ENCODE measurements at places on chromosomes 2 and 18.
A peak's percentile ranks its signal among the peaks of the same experiment; 100 is the strongest.

DNA sequence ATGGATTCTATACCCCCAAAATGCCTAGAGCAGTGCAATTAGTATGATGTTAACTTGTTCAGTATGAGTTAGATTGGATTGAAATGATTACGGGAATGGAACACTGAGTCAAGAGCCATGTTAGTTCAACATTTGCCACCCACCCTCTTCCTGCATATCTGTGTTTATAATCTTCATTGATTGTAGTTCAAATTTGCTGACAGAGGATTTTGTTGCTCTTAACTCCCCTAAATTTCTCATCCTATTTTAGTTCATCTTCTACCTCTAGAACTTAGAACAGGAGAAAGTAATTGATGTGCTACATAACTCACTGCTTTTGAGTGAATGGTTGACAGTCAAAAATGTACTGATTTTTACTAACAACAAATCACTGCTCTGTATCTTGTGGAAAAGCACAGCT is 673.5 kb upstream of the NRXN1 start:
- DNase-seq, result no peak

GRCh38 chr2:241108271-241109209 is 6.5 kb upstream of the MTERF4 start:
- DNase-seq, result no peak

GRCh38 chr2:57899898-57900297 is 146.7 kb upstream of the VRK2 start:
- DNase-seq, result no peak

GRCh38 chr2:225108805-225109204 is 66.5 kb upstream of the DOCK10 start:
- DNase-seq, result no peak

- DNase-seq, result peak; percentile 52
These were observed 21.6 kb upstream of the SULT1C2 start for GRCh38 chr2:108267101-108267500.

- no peak for DNase-seq
These were observed 39.5 kb upstream of the FHL2 start for GRCh38 chr2:105438104-105438929.

- no peak for DNase-seq
These were observed 52.1 kb downstream of the CYRIA start for GRCh38 chr2:16613539-16614011.

GRCh38 chr18:76750917-76751890 is 71.2 kb upstream of the ZNF236 start:
- DNase-seq, result no peak

DNA sequence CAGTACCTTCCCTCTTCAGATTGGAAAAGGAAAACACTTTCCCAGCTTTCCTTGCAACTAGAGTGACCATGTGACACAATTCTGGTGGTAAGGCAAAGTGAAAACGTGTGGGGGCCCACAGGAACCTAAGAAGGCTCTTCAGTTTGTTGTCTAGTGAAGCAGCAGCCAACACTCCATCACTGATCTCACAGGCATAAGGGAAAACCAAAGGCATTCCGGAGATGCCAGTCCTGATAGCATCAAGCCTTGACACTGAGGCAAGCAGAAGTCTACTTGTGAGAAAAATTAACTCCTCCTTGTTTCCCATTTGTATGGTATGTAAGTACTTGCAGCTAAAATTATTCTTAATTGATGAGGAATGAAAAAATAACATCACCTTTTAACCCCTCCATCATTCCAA is 88.3 kb downstream of the ETAA1 start:
- DNase-seq, result no peak

DNA sequence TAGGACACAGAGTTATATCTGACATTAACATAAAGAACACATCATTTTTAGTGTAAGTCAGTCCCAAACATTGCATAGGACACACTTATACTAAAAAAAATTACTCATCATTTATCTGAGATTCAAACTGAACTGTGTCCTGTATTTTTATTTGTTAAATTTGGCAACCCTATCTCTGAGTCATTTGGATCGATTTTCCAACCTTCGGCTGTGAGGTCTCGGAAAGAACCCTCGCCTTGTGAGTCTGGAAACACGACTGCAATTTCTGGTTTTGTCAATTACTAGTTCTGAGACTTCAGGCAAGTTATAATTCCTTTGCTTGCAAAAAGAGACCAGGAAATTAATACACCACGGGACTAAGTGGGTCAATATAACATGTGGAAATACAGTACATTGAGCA is 14.0 kb downstream of the ATP8B1 start:
- no peak for DNase-seq

DNA sequence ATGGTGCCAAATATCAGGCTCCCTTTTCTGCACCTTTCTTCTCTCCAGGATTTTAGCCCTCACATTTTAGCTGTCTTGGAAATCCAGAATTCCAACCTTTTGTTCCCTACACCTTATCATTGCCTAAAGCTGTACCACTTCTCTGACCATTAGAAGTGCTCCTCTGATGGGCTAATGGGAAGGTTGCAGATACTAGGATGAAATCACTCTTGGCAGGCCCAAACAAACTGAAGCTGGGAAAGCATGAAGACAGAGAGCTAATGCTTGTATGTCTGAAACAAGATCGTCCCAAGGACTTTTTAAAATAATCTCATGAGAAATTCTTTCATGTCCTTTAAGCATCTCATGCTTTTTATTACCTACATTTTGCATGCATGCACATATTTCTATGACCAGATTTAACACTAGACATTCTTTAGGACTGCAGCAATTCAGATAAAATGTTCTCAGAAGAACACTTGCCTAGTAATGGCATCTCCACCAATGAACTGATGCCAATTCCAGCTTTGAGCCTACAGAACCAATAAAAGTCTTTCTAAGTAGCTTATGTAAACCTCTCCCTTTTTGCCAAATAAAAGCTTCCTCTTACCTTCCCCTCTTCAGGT is 98.4 kb upstream of the OSR1 start:
- no peak for DNase-seq

GRCh38 chr2:85170938-85171475 is 37.8 kb downstream of the TCF7L1 start:
- DNase-seq, result no peak

DNA sequence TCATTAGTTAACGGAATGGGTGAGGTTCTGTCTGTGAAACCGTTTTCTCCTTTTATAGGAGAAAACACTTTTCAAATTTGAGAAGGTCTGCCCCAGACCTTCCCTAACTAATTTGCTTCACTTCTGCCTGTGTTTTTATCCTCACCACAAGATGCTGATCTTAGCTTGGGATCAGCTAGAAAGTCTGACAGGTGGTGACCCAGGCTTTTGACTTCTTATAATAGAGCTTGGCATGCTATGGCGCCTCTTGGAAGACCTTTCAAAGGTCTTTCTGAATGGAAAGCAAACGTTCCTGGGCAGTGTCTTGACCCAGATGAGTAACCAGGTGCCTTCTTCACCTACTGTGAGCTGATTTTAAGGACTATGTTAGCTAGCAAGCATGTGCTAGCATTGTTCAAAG is 91.4 kb downstream of the LYPD6 start:
- DNase-seq, result no peak

GRCh38 chr18:27964811-27965210 is 212.1 kb downstream of the CDH2 start:
- DNase-seq, result no peak

DNA sequence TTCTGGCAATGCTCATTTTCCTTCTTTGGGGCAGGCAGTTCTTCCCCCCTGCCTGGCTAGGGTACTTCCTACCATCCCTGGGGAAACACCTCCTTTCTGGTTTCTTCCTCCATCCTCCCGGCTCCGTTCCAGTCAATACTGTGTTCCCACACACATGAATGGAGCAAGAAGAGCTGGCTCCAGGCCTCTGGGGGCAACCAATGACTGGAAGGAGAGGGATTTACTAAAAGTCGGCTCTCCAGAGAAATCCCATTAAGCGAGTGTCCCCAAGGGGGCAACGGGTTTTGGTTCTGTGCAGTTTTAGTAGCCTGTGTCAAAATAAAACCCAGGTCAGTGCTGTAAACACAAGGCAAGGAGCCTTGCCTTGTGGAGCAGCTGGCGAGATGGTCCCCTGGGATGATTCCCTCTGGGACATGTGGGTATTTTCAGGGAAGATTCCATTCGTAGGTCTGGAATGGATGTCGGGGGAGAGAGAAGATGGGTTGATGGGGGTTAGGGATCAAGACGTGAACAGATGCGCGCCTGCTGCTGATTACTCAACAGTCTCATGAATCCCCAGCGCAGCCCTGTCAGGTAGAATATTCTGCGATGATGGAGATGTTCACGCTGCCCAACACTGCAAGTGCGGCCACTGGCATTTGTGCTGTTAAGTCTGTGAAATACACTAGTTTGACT is 32.0 kb downstream of the EMILIN2 start:
- no peak for DNase-seq

- DNase-seq, result no peak
These were observed 557.3 kb downstream of the CNTNAP5 start for GRCh38 chr2:124582387-124582786.

GRCh38 chr2:229492034-229492433 is 220.9 kb upstream of the PID1 start:
- no peak for DNase-seq

GRCh38 chr2:234770031-234770506 is 181.7 kb upstream of the SH3BP4 start:
- DNase-seq, result no peak

DNA sequence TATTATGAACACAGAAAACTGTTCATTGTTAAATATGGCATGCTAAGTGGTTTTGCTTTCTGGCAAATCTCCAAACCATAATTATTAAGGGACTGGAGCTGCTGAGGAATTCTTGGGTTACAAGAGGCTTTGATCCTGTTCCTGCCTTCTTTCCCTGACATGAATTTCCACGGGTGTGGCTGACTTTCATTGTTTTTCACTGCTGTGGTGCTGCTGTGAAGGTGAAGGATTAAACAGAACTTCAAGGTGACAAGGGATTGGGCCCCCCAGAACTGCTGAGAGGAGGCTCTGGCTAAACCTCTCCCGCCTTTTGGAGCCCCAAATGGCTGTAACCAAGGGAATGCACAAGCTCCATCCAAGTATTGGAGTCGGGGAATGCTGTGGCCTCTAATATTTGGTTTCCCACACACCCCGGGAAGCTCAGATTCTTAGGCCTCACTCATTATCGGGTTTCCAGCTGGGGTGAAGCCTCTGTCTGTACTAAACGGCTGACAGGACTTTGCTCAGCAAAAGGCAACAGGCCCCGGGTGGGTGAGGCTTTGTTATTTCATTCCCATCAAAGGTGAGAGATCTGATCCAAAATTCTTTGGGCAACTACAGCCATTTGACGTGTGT is 29.0 kb upstream of the ZFP36L2 start:
- DNase-seq, result no peak

DNA sequence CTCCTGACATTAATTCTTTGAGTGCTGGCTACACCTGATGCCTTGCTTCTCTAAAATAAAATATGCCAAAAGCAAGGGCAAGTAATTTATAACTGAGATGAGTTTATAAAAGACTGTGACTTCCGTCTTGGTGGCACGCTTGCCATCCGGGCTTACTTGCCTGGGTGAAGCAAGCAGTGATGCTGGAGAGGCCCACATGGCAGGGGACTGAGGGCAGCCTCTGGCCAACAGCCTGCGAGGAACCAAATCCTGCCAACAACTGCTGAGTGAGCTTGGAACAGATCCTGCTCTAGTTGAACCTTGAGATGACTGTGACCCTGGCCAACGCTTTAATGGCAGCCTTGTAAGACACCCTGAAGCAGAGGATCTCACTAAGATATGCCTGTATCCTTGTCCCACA is 96.1 kb upstream of the CAPN13 start:
- DNase-seq, result no peak

GRCh38 chr2:185567940-185568339 is 170.7 kb upstream of the FSIP2 start:
- no peak for DNase-seq

DNA sequence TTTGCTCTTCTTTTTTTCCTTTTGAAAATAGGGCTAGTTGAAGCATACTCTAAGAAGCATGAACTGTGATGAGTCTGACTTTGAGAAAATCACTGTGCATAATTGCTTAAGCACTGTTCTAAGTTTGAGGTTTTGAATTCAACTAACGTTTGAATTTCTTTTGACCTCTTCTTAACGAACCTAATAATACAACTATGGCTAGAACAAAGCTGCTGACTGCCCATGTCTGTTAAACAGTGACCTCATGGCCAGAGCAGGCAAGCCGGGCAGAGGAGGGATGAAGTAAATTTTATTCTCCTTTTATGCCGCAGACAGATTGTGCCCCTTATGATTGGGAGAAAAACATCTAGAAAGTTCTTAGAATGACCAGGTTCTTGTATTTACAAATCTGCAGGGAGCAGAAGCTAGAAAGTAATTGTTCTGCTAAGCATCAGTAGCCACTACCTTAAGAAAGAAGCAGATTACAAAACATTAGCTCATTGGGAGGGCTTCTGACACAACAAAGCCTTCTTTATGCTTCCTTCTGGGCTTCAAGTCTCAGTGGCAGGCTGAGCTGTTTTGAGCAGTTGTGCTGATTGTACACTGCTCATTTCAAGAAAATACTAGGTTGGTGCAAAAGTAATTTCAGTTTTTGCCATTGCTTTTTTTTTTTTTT is 97.8 kb upstream of the RASGRP3 start:
- DNase-seq, result no peak

DNA sequence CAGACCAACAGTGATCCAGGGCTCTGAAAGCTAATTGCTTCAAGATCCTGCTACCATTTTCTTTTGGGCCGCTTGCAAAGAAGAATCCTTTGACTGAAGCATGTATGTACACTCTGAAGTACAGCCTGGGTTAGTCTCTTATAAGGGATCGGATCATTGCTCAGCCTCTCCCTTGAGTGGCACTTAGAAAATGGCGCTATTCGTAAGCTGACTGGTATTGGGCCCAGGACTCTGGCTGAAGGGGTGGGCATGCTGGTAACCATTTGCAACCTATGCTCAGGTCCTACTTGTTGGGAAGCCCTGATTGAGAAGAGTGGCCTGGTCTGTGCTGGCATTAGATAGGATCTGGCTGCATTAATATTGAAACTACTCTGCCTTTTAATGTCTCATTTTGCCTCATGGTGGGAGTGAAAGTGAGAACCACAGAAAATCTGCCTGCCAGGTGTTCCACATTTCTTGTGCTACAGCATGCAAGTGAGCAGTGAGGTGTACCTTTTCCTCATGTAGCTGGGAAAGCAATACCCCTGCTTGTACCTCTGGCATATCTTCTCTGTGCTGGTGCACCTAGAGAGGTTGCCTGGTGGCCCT is 661 bp upstream of the MGAT5 start:
- DNase-seq, result no peak

DNA sequence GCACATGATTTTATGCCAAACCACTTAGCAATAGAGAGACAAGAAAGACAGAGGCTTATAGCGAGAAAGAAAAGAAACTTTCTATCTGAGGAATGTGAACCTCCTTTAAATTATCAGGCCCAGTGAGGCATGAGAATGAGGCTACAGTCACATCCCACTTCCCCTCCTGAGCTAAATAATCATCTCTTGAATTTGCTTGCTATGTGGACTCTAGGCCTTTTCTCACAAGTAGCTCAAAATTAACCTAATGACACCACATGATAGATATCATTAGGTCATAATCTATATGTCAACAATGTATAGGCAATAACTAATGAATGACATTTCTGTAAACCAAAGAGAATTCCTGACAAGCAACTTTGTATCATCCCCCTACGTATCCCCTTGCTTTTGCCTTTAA is 301.5 kb upstream of the MGAT5 start:
- DNase-seq, result no peak

DNA sequence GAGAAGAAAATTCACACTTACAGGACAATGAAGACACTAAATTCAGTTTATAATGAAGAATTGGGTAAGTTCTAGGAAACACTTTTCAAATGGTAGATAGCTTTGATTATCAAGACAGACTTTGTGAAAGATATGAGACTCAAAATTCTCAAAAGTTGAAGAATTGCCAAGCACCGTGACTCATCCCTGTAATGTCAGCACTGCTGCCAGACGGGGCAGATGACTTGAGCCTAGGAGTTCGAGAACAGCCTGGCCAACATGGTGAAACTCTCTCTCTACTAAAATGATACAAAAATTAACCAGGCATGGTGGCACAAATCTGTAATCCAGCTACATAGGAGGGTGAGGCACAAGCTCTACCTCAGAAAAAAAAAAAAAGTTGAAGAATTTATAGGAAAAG is 1820.1 kb upstream of the LRRTM1 start:
- no peak for DNase-seq
